ENCODE measurements at places on chromosomes 7 and 10.

- DNase-seq = no peak
These were observed 721.1 kb upstream of the C7orf33 start for GRCh38 chr7:147869456-147869855.

DNA sequence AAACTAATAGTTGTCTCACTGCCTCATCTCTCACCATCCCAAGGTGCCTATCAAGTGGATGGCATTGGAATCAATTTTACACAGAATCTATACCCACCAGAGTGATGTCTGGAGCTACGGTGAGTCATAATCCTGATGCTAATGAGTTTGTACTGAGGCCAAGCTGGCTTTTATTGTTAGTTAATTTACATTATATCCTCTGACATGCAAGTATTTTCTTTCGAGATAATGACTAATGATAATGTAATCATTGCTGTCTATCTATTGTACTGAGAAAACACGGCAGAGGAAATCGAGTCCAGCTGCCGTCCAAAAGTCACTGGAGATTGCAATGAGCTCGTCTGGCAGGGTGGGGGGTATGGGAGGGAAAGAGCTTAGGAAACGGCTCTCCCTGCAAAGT, 172.4 kb upstream of the LANCL2 start:
- no peak for DNase-seq

DNA sequence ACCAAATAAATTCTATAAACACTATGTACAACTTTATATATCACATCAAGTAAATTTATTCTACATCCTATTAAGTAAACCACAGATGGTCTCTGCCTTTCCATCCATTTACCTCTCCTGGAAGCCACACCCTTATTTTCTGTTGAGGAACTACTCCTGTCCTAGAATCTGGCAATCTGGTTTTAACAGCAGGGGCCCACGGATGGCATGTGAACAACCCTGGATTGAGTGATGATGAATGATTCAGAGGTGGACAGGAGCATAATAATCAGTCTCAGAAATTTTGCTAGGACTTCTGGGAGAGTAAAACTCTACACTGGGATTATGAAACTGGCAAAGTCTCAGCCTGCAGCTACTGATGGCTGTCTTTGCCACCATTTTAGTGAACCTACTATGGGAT, 54.1 kb downstream of the CDK6 start:
- DNase-seq = no peak

DNA sequence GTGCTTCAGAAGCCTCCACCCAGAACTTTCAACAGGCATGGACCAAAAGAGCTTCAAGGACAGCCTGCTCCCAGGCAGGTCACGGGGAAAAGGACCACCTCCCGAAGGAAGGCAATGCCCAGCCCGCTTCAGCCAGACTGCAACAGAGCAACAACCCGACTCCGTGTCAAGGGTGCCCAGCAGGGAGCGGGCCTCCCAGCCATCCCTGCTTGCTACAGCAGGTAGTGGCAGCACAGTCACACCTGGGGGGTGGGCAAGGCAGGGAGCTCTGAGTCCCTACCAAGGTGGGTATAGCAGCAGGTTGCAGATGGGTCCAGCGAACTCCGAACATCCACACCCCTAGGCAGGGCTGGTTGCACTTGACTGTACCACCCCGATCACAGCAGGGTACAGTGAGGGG, 467.8 kb upstream of the PFKP start:
- no peak for DNase-seq

GRCh38 chr10:82922046-82922445, 1047.1 kb downstream of the NRG3 start:
- no peak for DNase-seq

DNA sequence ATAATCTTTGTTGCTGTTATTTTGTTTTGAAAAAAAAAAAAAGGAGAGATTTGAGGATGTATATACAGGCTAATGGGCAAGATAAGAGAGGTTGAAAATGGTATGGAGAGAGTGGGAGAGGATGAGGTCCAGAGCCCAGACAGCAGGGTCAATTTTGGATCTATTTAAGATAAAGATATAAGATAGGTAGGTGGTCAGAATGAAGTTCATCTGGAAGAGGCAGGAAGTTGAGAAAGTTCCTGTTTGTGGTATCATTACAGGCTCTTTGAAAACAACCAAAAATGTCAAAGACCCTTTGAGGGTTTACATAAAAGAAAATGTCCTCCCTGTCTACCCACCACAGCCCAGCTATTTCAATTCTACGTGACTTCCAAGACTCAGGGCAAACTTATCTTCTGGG, 7.5 kb downstream of the CEP41 start:
- DNase-seq = no peak

DNA sequence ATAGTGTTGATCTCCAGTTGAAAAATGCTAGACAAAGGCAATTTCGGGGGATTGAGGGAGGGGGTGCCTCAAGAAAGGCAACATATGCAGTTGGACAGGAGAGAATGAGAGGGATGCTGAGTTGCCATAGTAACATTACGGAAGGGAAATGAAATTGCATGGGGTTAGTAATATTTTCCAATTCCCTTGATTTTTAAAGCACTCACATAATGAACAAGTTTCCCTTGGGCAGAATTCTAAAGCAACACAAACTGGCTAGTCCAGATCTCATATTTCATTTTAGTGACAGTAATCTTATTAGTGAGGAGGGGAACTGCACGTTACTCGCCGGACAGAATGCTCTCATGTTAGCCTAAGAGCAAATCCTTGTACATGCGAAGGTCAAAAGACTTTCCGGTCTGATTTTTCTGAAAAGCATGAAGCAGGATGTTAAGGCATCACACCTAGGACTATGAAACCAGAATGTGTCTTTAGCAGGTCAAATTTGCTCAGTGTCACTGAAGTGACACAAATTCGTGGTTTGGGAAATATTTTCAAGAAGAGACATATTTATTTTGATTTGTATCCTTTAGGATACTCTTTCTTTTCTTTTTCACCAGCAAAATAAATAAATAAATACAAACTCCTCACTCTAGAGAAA, 165.5 kb downstream of the ANK3 start:
- DNase-seq = no peak

DNA sequence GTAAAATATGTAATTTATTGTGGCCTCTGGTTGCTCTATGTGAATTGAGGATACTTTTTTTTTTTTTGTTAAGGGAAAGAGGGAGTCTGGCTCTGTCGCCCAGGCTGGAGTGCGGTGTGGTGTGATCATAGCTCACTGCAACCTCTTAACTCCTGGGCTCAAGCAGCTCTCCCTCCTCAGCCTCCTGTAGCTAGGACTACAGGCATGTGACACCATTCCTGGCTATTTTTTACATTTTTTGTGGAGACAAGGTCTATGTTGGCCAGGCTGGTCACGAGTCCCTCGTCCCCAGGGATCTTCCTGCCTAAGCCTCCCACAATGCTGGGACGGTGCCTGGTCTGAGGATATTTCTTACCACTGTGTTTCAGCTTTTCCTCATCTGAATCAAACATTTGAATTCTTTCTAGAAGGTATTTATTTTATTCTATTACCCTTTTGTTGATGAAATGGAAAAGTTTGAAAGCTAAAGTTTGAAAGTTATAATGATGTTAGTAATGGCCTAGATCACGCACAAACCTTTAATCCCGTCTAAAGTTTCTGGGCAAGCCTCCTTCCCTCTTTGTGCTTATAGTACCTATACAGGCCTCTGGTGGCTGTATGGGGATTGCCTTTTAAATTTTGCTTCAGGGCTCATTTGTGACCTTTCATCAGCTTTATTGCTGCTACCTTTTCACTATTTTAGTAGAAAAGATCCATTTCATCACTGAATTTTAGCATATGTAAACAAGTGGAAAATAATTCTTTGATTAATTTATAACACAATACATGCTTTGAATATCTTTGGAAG, 2.0 kb downstream of the IFRD1 start:
- DNase-seq = no peak

DNA sequence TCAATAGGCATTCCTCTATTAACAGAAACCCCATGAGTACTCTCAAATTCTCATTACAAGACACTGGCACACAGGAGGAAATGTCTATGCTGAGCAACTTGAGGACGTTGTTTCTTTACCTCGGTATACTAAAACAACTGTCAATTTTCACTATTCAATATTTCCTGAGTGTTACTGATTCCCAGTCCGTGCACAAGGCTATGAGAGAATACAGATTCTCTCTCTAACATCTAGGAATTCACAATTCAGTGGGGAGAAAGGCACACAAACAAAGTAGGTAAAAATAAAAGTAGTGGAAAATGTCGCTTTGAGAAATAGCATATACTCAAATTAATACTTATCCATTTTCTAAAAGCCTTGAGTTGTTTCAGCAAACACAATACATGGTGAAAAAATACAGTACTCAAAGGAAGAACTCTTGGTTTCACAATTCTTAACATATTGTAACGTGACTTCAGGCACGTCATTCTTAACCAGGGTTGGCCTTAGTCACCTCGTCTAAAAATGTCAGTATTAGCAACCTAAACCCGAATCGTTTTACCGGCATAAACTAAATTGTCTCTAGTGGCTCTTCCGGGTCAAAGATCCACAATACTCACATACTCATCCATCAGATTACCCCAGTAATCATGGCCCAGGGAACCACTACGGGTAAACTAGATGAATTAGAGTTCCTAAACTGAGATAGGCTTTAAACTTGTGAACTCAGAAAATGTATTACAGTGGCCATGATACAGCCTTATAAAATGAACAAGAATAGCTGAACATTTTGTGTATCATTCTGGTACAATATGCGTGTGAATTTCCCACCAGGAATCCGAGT, 1.5 kb downstream of the IPMK start:
- peak; percentile 14 for DNase-seq

DNA sequence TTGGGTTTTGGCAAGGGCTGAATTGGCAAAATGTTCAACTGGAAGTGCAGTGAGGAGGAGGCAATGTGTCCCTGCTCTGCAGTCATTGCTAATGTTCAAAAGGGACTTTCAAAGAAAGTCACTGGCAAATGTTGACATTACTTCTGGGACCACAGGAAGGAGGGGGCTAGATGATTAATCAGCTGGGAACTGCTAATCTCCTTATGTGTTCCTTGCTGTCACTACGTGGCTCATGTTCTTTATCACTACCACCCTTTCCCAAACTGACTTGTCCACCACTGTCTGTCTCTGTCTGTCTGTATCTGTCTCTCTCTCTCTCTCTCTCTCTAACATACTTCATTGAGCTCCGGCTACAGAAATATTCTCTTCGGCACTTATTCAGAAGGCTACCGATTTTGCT, 86.9 kb upstream of the MTPN start:
- DNase-seq = no peak

DNA sequence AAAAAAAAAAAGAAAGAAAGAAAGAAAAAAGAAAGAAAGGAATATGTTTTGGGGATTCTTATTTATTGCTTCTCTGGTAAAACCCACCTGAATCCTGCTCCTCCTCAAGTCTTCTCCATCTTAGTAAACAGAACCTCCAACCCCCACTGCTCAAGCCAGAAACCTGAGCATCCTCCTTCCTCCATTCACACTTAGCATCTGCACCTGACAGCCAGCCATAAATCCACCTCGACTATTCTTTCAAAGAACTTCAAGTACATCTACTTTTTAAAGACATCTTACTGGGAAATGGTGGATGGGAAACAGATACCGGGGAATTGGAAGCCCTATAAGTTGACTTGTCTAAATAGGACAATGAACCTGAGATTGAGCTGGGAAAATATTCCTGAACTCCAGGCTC, 519.9 kb upstream of the DPP6 start:
- DNase-seq = no peak

GRCh38 chr10:58180666-58181065, 87.0 kb downstream of the IPMK start:
- DNase-seq = no peak

DNA sequence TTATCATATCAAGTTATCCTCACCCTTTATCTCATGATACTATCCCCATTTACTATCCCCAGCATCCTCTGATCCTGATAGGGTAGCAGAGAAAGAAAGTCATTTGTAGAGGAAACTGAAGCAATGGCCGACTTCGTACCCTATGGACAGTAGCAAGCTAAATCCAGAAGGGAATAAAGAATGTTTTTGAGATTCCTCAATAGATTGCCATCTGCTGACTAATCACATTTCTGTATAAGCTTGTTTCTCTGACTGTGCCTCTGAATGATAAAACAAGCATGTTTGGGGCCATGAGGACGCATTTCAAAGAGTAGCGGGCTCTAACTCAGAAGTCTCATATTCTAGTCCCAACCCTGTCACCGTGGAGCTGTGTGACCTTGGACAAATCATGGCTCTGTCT, 13.2 kb upstream of the FAM107B start:
- DNase-seq = no peak

GRCh38 chr10:54880996-54881395, 80.0 kb upstream of the PCDH15 start:
- no peak for DNase-seq

- no peak for DNase-seq
These were observed 114.2 kb downstream of the DYNC1I1 start for GRCh38 chr7:95886501-95887090.

DNA sequence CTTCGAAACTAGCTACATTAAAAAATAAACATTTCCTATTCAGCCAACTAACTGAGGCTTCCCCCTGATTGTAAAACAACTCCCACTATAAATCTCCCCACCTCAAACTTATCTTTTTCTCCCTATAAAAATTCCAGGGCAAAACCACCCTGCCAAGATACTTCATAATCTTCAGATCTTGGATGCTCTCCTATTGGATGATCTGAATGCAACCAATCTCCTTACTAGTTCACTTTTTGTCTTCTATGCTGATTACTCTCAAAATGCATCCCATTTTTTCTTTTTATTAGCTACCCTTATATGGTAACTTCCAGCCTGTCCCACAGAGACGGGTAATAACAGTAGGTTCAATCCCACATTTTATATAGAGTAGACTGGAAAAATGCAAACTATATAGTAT, 15.0 kb upstream of the PRSS58 start:
- DNase-seq = no peak

DNA sequence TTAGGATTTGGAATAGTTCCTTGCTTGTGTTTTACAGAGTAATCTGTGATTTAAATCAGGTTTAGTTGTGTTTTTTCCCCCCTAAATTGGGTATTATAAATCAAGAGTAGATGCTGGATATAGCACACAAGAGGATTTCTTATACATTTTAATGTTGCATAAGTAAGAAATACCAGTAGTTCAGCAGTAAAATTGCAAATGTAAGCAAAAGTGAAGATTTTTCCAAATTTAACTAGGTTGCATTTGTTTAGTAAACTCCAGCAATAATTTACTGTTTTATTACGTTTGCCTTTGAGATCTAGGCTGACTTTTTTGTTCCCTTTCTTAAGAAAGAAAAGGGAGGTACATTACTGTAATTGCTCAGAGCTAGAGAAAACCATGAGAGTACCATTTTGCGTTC, 207.3 kb downstream of the LRMDA start:
- no peak for DNase-seq

Data from stimulated activated CD4-positive, alpha-beta T cell treated with anti-CD3 and anti-CD28 coated beads, Interleukin-15, amount 100 ng/mL, for 48 hours (primary cell).